ENCODE measurements at places on chromosomes 6 and 20.

DNA sequence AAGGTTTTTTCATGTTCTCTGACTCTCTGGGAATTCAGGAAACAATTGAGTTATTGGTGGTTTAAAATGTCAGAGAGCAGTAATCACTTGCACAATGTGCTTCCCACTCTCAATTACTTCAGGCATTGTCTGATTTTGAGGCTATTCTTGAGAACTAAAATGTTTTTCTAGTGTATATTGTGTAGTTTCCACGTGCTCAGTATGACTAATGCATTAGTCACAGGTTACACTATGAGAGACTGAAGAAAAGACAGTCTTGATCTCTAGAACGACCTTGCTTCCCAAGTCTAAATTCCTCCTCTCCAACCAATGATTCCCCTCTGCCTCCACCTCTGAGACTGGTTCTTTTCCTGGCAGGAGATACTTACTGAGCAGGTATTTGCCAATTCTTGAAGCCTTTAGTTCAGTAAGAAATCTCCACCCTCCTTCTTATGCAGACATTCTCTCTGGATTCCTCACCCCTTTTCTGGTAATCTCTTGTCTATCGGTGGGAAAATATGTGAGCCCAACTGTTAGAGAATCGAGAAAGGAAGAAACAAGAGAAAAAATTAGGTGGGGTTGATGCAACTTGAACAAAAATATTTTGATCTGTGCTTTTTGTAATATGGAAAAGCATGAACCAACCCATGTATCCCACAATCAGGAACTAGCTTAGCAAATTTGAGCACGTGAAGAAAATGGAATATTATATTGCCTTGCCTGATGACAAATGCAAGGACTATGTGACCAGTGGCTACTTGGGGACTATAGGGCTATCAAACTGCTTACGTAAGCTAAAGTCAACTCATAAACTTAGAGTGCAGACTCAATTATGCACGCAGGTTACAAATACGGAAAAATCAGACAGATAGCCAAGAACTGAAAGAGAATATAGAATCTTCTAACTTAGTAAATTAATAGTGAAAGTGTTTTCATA, 61.1 kb upstream of the SLC22A16 start:
- DNase-seq: no peak

DNA sequence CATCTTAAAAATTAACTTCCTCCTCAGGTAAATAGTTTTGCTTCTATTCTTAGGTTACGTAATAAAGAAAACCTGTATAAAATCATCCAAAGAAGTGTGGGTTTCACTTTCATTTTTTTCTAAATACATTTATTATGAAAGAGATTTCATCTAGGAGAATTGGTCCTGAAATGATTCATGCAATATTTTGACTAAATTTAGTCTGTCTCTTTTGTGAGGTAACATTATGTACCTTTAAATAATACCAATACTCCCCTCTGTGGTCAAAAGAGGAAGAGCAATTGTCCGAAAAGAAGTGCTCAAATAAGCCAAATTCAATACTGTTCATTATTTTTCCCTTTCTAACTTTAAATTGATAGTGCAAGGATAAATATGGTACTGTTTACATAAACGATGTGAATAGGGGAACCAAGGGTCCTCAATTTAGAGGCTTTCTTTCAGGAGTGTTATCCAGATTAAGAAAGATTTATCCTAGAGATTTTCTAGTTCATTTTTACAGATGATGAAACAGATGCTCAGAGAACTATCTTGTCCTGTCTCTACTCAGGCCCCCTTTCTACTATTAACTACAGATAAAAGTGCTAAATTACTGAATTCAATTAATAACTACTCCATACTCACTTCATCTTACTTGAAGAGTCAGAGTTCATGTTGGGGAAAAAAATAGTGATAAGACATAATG, 26.2 kb downstream of the CYP39A1 start:
- no peak for DNase-seq

- no peak for DNase-seq
Observed at GRCh38 chr6:75377386-75377785, 92.8 kb upstream of the TMEM30A start.

DNA sequence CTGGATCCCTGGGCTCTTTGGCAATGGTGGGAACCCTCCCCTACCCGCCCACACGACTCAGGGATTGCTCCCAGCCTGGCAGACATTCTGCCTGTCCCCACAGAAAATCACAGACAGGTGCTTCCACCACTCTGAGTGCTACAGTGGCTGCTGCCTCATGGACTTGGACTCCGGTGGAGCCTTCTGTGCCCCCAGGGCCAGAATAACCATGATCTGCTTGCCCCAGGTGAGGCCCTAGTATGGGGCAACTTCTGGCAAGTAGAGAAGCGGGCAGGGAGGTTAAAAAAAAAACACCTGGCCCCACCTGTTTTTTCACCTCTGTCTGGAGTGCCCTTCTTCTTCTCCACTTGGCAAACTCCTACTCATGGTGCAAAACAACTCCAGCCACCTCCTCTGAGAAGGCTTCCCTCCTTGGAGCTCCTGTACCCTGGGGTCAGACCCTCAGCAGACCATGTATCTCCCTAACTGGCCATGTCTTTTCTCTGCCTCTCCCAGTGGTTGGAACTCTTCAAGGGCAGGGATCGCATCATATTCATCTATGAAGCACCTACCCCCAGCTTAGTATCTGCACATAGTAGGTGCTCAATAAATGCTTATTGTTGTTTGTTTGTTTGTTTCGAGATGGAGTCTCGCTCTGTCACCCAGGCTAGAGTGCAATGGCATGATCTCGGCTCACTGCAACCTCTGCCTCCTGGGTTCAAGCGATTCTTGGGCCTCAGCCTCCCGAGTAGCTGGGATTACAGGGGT, 1.1 kb downstream of the CLPSL2 start:
- no peak for DNase-seq

DNA sequence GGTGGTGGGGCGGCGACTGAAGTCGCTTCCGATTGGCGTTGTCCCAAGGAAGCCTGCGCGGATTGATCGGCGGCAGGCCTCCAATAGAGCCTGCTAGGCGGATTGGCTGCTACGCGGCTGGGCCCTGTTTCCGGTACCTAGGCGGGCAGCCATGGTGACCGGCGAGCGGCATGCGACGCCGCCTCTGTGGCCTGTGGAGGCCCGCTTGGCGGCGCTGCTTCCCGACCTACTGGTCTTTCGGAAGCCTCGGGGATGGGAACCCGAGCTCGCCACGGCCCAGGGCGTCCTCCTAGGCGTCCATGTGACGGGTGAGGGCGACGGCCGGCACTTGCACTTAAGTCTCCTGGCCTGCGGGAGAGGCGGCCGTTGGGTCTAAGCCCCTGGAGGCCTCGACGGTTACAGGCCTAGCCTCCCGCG, 28.1 kb downstream of the NFYA start:
- peak; percentile 84 for DNase-seq

- no peak for DNase-seq
Observed at GRCh38 chr6:33924681-33925080, 120.9 kb upstream of the MLN start.

DNA sequence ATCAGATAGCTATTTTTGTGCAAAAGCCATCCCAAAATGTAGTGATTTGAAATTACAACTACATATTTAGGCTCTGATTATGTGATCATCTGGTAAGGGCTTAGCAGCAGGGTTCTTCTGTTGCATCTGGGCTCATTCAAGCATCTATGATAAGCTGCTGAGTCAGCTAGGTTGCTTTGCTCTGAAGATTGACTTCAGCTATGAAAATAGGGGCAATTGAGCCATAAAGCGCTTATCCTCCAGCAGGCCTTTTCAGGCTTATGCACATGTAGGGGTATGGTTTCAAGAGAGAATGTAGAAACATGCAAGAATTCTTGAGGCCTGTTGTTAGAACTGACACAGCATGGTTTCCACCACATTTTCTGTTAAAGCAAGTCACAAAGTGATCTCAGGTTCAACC, 114.1 kb downstream of the PLCB1 start:
- DNase-seq: no peak
